ENCODE measurements at places on chromosomes 1 and 21.

- DNase-seq = no peak
These were observed 174.0 kb downstream of the TOMM20 start for GRCh38 chr1:234954613-234955012.

DNA sequence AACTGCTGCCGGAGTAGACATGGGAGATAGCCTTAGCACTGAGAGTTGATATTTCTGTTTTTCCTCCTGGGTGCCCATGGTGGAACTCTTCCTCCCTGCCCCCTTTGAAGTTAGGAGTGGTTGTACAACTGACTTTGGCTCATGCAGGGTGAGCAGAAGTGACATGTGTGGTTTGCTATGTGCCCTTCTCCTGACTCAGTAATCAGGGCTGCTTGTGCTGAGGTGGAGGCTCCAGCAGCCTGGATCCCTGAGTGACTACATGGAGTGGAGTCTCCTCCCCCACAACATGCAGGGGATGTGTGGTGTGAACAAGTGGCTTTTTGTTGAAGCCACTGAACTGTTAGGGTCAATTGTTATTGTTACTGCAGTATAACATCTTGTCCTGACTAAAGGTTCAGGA, 261.6 kb downstream of the CAMTA1 start:
- no peak for DNase-seq

- DNase-seq = no peak
These were observed 3.6 kb downstream of the KCNN3 start for GRCh38 chr1:154866257-154867063.

DNA sequence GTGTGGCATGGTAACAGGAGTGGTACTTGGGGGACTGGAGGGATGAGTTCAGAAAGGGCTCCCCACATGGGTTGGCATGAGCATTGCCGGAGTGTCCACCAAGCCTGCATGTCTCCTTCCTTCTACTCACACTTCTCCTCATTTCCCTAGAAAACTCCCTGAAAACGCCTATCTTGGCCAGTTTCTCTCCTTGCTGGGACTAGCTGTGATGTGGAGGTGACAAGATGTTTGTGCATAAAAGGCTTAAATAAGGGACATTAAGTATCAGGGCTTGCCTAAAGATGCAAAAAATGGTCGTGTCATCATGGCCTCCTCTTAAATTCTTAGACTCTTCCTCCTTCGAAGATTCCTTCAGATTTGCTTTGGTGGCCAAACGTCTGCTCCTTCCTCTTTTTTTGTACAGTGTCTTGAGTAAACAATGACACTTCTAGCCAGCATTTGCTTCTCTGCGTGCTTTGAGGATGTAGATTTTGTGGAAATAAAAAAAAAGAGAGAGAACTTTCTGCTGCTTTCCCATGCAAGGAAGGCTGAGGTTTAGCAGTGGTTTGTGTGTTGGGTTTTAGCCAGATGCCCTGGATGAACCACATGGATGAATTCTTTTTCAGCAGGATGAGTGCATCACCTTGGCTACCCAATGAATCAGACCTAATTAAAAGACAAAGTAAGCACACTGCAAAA, 239.1 kb upstream of the IRF2BP2 start:
- DNase-seq = no peak

GRCh38 chr1:24606296-24606605, 36.9 kb upstream of the SRRM1 start:
- no peak for DNase-seq

DNA sequence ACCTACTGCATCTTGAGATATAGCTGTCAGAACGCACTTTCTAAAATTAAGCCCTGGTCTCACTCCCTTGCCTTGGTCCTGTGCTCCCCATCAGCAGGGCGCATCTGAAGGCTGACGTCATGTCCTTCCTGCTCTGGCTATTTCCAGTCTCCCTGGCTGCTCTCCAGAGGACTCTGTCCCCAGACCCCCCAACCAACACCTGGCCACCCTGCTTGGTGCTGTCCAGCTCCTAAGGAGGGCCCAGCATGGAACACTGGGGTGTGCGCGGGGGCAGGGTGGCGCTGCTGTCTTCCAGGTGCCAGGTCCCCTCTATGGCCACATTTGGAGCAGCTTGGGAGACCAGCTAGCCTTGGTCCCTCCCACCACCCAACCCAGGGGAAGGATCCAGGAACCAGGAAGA, 8.3 kb downstream of the TNNT2 start:
- no peak for DNase-seq

GRCh38 chr1:170075186-170075585, 691 bp upstream of the KIFAP3 start:
- no peak for DNase-seq

DNA sequence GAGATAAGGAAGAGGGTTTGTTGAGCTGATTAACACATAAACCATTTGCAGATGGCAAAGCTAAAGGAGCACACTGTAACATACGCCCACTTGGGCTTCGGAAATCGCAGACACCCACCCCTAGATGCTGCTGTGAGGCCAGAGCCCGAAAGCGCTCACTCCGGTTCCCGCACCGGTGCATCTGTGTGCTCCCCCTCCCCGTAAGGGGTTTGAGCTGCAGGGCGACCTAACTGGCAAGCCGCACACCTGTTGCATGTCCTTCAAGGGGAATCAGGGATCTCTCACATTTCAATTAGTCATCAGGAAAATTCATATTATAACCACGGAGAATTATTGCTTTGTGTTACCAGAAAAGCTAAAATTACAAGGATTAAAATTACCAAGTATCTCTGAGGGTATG, 1.4 kb upstream of the CFH start:
- DNase-seq = no peak

- peak; percentile 71 for DNase-seq
These were observed 477.6 kb downstream of the NPHP4 start for GRCh38 chr1:5514527-5515183.

DNA sequence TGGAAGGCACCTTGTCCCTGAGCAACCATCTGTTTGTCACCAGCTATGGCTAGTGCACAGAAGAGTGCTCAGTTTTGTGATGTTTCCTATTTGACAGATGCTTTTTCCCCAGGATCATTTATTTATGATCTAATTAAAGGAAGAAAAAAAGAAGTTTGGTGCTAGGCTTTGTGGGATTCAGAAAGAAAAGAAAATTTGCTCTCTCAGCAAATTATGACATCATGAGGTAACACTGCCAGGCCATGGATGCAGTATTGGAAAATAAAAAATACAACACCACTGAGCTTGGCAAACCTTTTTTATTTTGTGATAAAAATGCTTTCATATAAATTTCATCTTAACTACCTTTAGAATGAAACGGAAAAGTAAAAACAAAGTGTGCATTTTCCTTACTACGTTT, 15.5 kb upstream of the ADAM30 start:
- DNase-seq = no peak

DNA sequence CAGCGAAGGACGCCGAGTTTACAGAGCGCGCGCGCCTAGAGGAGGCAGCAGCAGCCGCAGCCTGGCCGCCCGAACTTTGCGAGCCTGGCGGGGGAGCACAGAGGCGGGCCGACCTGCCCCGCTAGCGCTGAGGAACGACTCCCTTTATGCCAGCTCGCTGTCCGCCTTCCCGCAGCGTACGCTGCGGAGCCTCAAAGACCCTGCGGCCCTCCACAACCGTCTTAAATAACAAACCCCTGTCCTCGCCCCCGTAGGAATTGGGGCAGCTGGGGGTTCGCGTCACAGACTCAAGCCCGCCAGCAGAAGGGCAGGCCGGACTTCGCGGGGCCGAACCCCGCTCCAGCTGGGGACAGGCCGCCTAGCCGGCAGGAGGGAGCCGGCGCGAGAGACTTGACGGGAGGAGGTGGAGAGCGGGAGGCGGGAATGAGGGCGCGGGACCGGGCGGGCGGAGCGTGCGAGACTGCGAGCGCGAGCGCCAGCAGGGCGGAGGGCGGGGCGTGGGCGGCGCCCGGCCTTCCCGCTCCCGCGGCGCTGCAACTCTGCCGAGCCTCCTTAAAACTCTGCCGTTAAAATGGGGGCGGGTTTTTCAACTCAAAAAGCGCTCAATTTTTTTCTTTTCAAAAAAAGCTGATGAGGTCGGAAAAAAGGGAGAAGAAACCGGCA, 1.8 kb upstream of the CDKN2C start:
- DNase-seq = peak; percentile 76

GRCh38 chr1:166197141-166197540, 30.3 kb upstream of the FAM78B start:
- DNase-seq = no peak

DNA sequence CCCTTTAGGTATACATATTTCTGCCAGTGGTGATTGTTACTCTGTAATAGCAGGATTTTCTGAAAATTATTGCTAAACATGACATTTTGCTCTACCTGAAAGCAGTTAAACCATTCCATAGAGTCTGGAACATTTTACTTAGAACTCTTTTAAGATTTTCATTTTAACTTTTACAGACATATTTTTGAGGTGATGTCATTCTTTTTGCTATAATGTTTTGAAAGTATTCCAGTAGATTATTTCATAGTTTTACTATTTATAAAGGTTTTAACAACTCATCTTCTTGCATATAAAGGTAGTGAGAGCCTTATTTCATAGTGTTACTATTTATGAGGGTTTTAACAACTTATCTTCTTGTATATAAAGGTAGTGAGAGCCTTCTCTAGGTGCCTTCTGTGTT, 42.9 kb downstream of the PTBP2 start:
- no peak for DNase-seq

DNA sequence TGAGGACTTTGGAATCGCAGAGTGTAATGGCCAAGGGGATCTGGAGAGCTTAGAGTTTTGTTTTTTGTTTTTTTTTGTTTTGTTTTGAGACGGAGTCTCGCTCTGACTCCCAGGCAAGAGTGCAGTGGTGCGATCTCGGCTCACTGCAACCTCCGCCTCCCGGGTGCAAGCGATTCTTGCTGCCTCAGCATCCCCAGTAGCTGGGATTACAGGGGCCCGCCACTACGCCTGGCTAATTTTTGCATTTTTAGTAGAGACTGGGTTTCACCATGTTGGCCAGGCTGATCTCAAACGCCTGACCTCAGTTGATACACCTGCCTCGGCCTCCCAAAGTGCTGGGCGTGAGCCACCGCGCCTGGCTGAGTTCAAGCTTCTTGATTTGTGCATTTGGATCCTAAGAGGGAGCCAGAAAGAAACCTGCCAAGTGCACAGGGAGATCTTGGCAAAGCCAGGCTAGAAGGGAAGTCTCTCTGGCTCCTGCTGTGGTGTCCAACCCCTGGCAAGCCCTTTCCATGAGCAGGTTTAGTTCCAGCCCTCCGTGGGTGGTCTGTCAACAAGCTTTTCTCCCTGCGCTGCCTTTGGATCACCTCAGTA, 852 bp downstream of the FAAH start:
- DNase-seq = no peak

GRCh38 chr1:234836045-234836681, 226.2 kb upstream of the IRF2BP2 start:
- DNase-seq = no peak

DNA sequence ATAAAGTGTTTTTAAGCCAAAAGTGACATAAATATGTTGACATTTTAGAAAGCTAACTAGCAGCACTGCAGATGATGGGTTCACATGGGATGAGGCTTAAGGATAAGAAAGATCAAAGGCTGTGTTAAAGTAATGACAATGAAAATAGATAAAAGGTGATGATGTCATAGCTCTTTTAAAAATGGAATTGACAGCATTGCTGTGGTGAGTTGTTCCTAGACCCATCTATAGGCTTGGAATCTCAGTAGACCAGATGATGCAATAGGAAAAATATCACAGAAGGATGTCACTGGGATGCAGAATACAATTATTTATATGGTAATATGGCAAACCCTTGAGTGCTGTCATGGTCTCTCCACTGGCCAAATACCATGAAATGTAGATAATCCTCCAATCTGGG, 286.0 kb downstream of the PLA2G4A start:
- no peak for DNase-seq

GRCh38 chr1:248820041-248820585, 5.6 kb downstream of the SH3BP5L start:
- no peak for DNase-seq

DNA sequence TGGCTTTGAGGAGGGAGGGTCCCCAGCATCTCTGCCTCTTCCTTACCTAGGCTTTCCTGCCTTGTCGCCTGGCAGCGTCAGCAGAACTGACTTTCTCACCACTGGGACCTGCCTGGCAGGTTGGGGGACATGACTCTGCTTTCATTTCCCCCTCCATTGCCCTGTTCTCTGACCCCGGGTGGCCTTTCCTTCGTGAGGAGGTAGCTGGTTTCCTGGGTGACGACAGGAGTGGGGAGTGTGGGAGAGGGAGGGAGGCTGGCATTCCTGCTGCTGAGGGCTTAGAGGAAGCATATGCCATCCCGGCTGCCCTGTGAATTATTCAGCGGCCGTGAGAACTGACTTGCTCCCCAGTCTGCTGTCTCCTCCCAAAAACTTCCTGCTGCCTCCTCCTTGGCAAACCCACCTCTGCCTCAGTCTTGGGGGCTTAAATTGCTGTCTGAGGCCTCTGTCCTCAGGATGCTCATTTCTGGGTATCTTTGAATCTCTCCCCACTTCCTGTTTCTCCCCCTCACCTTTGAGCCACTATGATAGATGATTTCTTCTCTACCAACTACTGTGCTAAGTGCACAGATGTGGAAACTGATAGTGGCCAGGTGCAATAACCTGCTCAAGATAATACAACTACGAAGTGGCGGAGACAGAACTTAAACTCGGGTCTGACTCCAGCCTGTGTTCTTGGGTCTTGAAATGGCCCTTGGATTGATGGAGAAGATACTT, 182.0 kb upstream of the CSF3R start:
- DNase-seq = no peak

GRCh38 chr1:199422206-199422605, 605.3 kb upstream of the NR5A2 start:
- no peak for DNase-seq

DNA sequence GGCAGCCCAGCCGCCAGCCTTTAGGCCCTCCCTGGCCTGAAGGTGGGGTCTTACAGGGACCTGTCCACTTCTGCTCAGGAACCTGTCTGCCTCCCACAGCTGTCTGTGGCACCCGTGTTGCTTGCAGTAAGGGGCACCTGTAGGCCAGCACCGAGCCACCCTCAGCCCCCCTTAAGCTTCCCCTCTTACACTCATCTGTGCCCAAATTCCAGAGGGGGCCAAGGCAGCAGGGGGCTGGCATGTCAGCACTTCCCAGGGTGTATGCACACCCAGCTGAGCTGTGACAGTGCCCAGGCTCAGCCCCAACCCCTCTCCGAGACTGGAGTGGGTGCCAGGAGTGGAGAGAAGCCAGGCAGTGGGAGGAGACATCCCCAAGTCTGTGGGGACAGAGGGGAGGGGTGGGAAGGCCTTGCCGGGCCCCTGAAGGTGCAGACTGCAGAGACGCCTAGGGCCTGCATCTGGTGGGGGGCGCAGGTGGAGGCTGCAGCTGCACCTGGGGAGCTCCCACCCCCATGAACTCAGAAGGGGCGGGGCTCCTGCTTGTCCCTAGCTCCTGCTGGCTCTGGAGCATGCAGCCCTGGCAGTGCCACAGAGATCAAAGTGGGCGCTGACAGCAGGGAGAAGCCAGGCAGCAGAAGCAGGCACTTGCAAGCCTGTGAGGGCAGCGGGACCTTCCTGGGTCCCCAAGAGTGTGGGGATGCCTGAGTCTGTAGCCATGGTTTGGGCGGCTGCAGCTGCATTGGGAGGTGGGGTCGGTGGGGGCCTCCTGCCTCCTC, 5.4 kb upstream of the SLC2A7 start:
- no peak for DNase-seq

DNA sequence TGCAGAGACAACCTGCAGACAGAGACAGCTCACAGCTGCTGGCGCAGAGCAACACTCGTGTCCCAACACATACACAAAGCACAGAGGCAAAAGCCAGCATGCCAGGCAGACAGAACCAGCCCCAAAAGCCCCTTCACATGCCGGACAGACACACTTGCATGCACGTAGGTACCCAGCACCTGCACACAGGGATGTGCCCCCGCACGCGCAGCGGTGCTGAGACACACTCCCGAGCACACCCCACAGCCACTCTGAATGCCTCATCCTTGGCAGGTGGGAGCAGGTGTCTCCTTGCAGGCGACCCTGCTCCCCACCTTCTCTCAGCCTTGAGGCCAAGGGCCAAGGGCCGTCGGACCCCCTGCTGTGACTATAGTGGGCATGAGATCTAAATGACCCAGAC, 41.2 kb upstream of the ZC3H12A start:
- DNase-seq = no peak
